ENCODE measurements at places on chromosomes 5 and 9. TPM values are rescaled to one million over a fixed set of nuclear protein-coding genes. Genes with fewer than 3 reads are reported as not detected.

Gene TAF11L10
- total RNA-seq, result not detected

Gene ROR2
- total RNA-seq, result 15.5 TPM

Gene SLC2A6
- 30.9 TPM for total RNA-seq

Gene PIP5K1B
- total RNA-seq, result 2.8 TPM

Gene TLR4
- 0.27 TPM for total RNA-seq

Gene CLIC3
- 0.56 TPM for total RNA-seq

Gene ACO1
- 38.9 TPM for total RNA-seq

Gene SPINK13
- not detected for total RNA-seq

Gene SPATA31C1
- 0.08 TPM for total RNA-seq

Gene HTR1A
- total RNA-seq, result 4.7 TPM

Gene FBP1
- total RNA-seq, result 2.5 TPM

Gene NR5A1
- total RNA-seq, result 0.21 TPM

Gene FGF18
- not detected for total RNA-seq

Gene LIFR
- total RNA-seq, result 25.2 TPM

Gene SPRY4
- total RNA-seq, result 177 TPM

Gene SYNPO
- 3.0 TPM for total RNA-seq

Gene MARCOL
- total RNA-seq, result not detected

Gene OMD
- not detected for total RNA-seq

Gene FAM153A
- total RNA-seq, result not detected

Gene PCDHA3
- 4.0 TPM for total RNA-seq

Gene ZBED3
- 8.0 TPM for total RNA-seq

Gene MAPK9
- 27.8 TPM for total RNA-seq

Gene SLC27A4
- 25.3 TPM for total RNA-seq

Gene RAB3C
- 11.7 TPM for total RNA-seq

Gene IL13
- total RNA-seq, result not detected

Gene SPATA31E1
- not detected for total RNA-seq

Gene DAB2
- 8.4 TPM for total RNA-seq

Gene PCDHA9
- total RNA-seq, result 3.3 TPM

Gene IL5
- not detected for total RNA-seq

Gene GABRA6
- total RNA-seq, result not detected

Gene TCERG1
- 127 TPM for total RNA-seq

Gene TAF9
- 77.1 TPM for total RNA-seq

Gene PCDHGA7
- total RNA-seq, result 4.4 TPM

Gene RAD50
- 40.6 TPM for total RNA-seq

Gene NFIB
- 2.6 TPM for total RNA-seq

Gene BTNL3
- not detected for total RNA-seq

Gene TYRP1
- total RNA-seq, result not detected

Gene TOR1A
- total RNA-seq, result 33.9 TPM

Gene PAPPA
- total RNA-seq, result 0.38 TPM

Gene IL4
- not detected for total RNA-seq

Gene CORO2A
- 27.6 TPM for total RNA-seq

Gene CD72
- total RNA-seq, result 2.7 TPM

Gene SLC26A2
- total RNA-seq, result 11.5 TPM

Gene DTWD2
- 15.4 TPM for total RNA-seq

Gene PAXX
- 71.5 TPM for total RNA-seq

Gene EQTN
- 0.24 TPM for total RNA-seq

Gene LURAP1L
- 0.74 TPM for total RNA-seq

Gene RLN1
- 1.2 TPM for total RNA-seq

Gene SMIM33
- total RNA-seq, result not detected

Gene AP3B1
- total RNA-seq, result 40.7 TPM

Gene PCDHB10
- total RNA-seq, result 0.89 TPM

Gene CNTLN
- total RNA-seq, result 17.7 TPM

Gene CDKN2B-AS1
- total RNA-seq, result not detected

Gene ARID3C
- total RNA-seq, result 0.49 TPM

Data from GM23338 (cell line).